Muscle of leg (tissue), 16 donors: ENCODE measurements at places on chromosomes 2 and 18. TPM values are rescaled to one million over a fixed set of nuclear protein-coding genes. Genes with fewer than 3 reads are reported as not detected.

SLC9A4 gene
- not detected for polyA plus RNA-seq

- DNase-seq = no peak
These were observed 242.2 kb downstream of the TGIF1 start for GRCh38 chr18:3692113-3692621.

DNA sequence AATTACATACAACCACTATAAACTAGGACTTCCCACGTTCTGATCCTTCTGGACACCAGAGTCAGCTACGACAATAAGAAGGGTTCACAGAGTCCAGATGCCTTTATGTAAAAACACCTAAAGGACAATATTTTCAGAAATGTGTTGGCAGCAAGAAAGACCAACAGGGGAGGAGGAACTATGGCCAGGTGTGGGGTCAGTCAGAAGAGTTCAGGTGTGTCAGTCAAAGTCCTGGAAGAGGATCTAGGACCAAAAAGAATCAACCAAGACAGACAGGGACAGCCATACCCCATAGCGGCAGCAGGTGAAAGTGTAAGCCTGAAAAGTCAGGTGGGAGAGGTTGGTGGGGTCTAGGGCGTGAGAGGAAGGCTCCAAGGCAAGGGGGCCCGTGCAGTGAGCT is 38.0 kb upstream of the YPEL5 start:
- no peak for DNase-seq

GRCh38 chr2:219095406-219095935 is 34.8 kb upstream of the IHH start:
- no peak for DNase-seq

MARCO gene
- polyA plus RNA-seq = 2.0 TPM

GRCh38 chr2:119766944-119767343 is 7.2 kb downstream of the PTPN4 start:
- no peak for DNase-seq
